ENCODE measurements at places on chromosomes 7 and 10. TPM values are rescaled to one million over a fixed set of nuclear protein-coding genes. Genes with fewer than 3 reads are reported as not detected.
A peak's percentile ranks its signal among the peaks of the same experiment; 100 is the strongest.

GRCh38 chr7:150406567-150407421 lies 27.7 kb downstream of the ZNF775 start:
- DNase-seq, result no peak

DNA sequence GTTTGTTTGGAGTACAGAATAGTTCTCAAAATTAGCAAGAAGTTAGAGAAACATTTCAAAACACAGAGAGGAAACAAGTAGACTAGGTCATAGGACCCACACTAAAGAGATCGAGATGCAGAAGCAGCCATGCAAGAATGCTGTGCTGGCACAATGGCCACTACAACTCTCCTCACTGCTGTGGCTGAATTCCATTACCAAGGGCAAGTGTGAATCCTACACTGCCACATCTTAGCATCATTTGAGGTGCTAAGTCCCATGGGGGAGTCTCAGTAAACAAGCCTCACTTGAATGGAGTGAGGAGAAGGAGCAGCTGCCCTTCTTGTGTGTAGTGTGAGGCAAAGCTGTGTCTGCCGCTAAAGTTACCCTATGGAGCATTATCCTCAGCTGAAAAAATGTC lies 56.7 kb downstream of the PCLO start:
- DNase-seq, result peak; percentile 49

The SLC29A3 gene
- 8.3 TPM for total RNA-seq

The TFEC gene
- not detected for total RNA-seq

DNA sequence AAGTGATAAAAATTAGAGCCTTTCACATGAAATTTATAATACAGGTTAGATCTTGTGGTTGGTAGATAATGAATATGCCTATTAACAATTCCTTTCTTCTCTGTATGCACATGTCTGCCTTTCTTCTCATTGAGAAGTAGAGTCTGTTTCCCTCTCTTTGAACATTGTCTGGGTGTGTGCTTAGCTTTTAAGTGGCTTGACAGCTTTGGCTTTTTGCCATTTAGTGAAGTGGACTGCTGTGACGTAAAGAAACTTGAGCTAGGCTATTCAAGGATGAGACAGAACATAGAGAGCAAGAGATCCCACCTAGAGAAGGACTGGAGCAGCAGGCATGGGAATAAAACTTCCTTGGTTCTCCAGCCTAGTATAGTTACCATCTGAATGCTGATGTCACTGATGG lies 996.7 kb upstream of the CELF2 start:
- DNase-seq, result no peak

DNA sequence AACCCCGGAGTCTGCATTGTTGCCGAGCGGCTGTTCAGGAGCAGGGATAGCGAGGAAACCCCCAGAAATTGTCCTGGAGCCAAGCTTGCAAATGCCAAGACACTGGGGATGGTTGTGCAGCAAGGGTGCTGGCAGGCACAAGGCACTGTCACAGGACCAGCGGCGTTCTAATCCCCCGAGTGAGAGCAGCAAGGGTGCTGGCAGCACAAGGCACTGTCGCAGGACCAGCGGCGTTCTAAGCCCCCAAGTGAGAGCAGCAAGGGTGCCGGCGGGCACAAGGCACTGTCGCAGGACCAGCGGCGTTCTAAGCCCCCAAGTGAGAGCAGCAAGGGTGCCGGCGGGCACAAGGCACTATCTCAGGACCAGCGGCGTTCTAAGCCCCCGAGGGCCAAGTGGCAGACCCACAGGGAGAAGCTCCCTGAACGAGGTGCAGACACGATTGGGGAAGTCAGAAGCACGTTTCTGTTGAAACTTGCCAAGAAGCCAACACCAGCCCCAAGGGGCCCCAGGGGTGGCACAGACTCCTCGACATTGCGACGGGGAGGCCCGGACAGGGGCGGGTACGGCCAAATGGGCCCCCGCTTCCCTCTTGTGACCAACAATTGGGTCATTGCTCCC lies 40.4 kb upstream of the INPP5A start:
- no peak for DNase-seq

GRCh38 chr7:30276203-30276900 lies 8.0 kb upstream of the ZNRF2 start:
- DNase-seq, result peak; percentile 83

The MSMB gene
- total RNA-seq, result not detected

GRCh38 chr7:2611401-2611800 lies 20.4 kb upstream of the TTYH3 start:
- no peak for DNase-seq
